ENCODE measurements at places on chromosomes 4 and X.

DNA sequence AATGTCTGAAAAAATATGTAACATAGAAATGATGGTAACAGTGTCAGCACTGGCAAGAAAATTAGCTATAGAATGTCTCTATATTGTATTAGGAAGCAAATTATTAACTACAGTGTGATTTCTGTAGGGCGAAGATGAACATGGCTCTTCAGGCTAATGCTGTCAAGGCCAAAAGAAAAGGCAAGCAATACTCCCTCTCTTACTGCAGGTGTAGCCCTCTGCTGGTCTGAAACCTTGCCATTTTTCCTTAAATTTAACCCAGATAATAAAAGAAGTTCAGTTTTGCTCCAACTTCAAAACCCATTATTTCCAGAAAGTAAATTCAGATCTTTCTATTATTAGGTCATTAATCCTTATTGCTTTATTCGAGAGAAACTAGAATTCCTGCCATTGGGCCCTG lies 215.9 kb downstream of the LRBA start:
- DNase-seq: no peak

DNA sequence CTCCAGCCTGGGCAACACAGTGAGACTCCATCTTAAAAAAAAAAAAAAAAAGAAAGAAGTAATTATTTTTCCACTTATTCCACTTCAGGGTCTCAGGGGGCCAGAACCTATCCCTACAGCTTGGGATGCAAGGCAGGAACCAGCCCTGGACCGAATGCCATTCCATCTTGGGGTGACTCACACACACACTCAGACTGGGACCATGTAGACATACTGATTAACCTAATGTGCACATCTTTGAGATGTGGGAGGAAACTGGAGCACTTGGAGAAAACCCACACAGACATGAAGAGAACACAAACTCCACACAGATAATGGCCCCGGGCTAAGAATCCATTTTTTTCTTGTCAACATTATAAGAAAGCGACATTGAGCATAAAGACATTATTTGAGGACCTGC lies 132.5 kb downstream of the PTTG2 start:
- no peak for DNase-seq

- peak; percentile 51 for DNase-seq
These were observed 17.7 kb downstream of the SLC10A6 start for GRCh38 chr4:86831262-86832130.

- DNase-seq: no peak
These were observed 510.9 kb downstream of the GRID2 start for GRCh38 chr4:92814677-92815076.

DNA sequence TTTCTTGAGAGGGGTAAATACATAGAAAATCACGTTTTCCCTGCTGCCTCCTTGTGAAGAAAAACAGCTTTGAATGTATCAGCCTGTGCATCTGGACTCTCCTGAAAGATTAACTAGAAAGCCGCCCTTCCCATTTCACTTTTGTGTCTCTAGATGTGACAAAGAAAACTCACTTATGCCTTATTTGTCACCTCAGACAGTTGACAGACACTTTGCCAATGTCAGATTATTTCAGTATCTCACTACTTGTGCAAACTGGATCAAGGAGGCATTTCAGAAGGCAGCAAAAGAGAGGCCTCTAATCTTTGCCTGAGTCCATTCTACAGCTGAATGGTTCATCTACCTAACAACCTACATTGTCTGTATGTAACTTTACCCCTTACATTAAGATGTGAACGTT lies 754.9 kb downstream of the RPA4 start:
- no peak for DNase-seq

- DNase-seq: no peak
These were observed 75.2 kb downstream of the SPRY1 start for GRCh38 chr4:123471655-123472369.

GRCh38 chrX:120753413-120754251 lies 122.0 kb downstream of the CT47B1 start:
- no peak for DNase-seq

DNA sequence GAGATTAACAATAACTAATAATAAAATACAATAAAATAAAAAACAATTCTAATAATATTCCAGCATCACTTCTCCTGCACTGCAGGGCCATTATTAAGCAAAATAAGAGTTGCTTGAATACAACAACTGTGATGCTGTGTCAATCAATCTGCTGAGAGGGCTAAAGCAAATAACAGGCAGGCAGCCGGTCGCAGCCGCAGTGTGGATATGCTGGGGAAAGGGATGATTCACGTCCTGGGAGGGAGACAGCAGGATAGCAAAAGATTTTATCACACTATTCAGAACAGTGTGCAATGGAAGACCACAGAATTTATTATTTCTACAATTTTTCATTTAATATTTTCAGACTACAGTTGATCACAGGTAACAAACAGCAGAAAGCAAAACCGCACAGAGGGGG lies 76.5 kb upstream of the SMARCAD1 start:
- no peak for DNase-seq

DNA sequence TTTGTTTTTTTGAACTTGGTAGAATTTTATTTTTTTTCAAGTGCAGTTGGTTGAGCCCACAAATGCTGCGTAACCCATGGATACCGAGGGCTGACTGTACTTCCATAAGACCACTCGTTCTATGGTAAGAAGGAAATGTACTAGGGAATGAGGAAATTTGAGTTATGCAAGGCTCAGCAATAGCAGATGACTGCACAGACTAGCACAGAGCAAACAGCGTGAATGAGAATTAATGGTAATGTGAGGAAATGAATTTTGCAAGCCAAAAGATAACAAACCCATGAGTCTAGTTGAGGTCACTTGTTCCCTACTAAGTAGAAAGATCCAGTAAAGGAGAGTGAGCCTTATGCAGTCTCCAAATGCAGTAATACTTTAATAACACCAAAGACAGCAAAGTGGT lies 17.4 kb downstream of the GSPT2 start:
- no peak for DNase-seq

GRCh38 chr4:166422475-166422874 lies 549.4 kb downstream of the TLL1 start:
- DNase-seq: no peak

DNA sequence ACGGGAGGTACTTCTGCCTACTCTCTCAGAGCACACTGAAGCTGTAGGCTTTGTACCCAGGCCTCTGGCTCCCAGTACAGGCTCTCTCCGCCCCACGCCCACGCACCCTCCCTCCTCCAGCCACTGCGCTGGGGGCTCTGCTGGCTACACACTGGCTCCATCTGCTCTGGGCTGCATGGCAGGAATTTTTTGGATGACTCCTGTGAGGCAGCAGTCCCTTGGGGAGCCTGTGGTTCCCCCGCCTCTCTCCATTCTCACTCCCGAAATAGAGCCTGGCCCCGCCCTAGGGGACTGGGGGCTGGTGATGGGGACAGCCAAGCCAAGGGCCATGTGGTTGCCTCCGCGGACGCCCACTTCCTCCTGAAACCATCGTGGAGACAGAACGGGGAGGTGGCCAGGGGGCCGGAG lies 58.1 kb upstream of the ADRA2C start:
- peak; percentile 63 for DNase-seq

- no peak for DNase-seq
These were observed 2.5 kb upstream of the DGAT2L6 start for GRCh38 chrX:70174754-70175153.

DNA sequence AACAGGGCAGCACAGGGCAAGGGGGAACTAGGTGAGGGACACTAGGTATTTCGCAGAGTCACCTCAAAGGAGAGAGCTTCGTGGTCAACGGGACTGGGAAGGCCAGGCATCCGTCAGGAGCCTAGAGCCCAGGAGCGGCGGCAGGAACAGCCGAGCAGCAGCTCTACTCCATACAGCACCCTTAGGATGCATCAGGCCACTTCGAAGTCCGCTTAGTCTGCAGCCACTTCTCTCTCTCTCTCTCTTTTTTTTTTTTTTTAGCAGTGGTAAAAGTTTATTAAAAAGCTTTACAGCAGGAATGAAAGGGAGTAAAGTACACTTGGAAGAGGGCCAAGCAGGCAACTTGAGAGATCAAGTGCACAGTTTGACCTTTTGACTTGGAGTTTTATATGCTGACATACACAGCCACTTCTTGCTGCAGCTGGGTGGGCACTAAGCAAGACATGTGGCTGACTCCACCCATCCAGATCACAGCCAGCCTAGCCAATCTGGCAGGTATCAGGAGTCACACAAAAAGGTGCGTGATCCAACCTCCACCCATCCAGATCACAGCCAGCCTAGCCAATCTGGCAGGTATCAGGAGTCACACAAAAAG lies 209.7 kb upstream of the RADX start:
- no peak for DNase-seq

DNA sequence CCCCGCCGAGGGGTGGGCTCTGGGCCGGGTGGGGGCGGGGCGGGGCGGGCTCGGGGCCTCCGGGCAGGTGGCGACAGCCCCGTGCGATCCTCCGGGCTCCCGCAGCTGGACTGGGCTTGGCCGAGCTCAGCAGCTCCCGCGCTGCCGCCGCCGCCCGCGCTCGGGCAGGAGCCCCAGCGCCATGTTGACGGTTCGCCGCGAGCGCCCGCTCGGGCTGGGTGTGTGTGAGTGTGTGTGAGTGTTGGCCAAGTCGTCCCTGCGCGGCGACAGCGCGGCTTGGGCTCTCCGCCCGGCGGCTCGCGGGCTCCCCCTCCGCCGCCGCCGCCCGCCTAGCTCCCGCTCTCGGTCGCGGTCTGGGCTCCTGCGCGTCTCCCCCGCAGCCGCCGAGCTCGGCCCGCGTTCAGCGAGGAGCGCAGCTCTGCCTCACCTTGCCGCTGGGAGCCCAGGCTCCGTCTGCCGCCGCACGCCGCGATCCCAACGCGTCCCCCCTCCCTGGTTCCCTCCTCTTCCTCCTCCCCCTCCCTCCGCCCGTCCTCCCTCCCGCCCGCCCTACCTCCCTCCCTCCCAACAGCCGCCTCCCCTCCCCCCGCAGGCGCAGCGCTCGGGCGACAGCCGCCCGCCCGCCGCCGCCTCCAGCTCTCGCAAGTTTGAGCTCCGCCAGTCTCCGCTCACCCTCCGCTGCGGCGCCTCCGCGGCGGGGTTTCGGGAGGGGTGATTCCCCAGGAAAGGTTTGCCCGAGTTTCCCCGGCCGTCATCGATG lies at the start of gene BCOR:
Gene BCOR, minus strand, starts transcription at position 455 of the 760 bp plus-strand sequence. CDS start 20,029 bp downstream, outside the sequence.
- peak; percentile 72 for DNase-seq

DNA sequence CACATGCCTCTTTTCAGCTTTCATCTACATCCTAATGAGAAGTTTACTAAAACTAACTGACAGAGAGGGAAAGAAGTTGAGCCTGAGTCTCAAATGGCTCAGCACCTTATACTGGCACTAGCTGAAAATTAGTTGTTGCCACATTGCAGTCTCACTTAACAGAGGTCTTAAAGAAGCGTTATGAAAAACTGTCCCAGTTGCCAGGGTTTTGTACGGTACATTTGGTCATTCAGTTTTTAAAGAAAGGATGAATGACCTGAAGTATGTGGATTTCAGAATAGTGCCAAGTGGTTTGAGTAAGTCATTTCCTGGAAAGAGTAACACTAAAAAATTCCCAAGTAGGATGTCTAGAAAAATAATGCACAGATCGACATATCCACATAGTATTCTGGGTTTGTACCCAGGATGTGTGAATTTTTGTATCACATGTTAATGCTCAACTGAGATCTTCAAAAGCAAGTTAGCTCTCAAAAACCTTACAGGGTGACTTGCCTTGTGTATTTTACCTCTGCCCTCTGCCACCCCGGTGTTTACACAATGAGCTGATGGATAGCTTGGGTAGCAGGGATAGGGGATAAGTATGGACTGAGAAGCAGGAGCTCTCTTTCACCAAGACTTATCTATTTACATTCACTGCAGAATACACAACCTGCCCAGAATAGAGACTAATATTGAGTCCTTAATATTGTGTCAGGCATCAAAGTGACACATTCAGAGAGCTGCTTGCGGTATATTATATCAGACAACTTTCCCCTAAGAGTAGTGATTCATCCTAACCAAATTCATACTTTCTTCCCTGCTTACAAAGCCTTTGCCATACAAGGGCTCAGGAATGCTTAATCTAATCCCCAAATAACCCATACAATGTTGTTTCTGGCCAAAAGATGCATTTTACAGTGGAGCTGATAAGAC lies 1075.7 kb upstream of the PABPC4L start:
- DNase-seq: no peak

- DNase-seq: no peak
These were observed 7.6 kb downstream of the TIGD4 start for GRCh38 chr4:152771741-152772533.

- no peak for DNase-seq
These were observed 32.8 kb downstream of the STBD1 start for GRCh38 chr4:76339364-76339763.

- no peak for DNase-seq
These were observed 75.3 kb downstream of the METTL14 start for GRCh38 chr4:118760493-118760892.

DNA sequence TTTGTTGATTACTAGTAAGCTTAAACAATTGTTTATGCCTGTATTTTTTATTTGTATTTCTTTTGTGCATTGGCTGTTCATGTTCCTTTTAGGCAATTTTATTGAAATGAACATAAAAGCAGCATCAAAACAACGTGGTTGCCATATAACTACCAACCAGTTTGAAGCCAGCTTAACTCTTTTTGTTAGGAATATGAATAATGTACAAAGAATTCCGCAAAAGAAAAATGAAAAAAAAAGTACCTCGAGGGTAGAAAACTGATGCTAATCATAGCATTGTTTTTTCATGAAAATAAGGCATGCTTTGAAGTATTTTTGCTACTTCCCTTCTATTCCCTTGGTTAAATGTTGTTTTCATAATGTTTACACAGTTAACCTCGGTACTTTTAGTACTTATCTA lies 1024.0 kb upstream of the SLIT2 start:
- no peak for DNase-seq

DNA sequence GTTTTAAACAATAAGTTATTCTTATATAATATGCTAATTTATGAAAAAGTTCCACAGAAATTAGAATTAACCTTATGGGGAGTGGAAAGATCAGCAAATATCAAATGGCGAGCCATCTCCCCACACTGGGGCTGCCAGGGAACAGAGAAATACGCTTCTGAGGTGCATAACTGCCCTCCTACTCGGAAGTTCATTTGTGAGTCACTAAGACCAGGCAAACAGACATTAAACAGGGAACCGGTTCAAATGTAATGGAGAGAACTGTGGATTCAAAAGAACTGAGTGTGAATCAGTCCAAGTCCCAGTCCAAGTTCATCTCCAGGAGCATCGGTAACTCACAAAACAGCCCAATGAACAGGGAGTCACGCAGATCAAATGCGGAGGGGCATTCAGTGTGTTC lies 11.4 kb upstream of the S100G start:
- DNase-seq: no peak

DNA sequence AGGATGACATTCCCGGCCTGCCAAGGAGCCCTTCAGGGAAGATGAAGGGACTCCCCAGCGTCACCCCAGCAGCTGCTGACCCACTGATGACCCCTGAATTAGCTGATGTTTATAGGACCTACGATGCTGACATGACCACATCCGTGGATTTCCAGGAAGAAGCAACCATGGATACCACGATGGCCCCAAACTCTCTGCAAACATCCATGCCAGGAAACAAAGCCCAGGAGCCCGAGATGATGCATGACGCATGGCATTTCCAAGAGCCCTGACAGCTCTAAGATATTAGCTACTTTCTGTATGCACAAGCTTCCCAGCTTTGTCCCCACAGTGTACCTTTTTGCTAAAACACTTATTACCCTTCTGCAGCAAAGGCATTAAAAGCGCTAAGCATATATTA lies 14.4 kb downstream of the AMBN start:
- no peak for DNase-seq
